T-helper 2 cell treated with Interferon-gamma antibody and Interleukin-4, amounts not matched to agents 5 μg/mL and 100 μg/mL, for 36 hours (primary cell): ENCODE measurements at places on chromosomes 5 and 9.

- peaks cover 4% of the 10 kb centered on the region for H3K4me1 ChIP-seq
- no peak for DNase-seq
- peaks cover 6% of the 10 kb centered on the region for H3K27me3 ChIP-seq
- H3K4me3 ChIP-seq, result no peak overlapping the region
- no peak overlapping the region for H3K27ac ChIP-seq
Observed at GRCh38 chr5:156783092-156783491, 67.0 kb upstream of the PPP1R2B start.

DNA sequence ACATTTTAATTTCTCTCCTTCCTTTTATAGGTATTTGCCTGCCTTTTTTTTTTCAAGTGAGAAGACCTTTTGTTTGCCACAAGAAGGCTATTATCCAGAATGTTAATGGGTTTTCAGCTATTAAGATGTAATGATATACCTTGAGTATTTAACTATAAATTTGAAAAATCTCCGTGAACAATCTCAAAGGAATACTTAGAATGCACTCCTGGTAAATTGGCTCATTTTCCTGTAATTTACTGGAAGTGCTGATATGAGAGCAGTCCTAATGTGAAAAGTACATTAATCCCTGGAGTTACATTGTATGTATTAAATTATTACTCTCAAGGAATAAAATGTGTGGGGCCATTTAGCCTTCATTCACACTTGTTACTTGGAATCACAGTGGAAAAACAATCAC lies 32.4 kb downstream of the AOPEP start:
- H3K27me3 ChIP-seq, result no peaks in the 10 kb centered on the region
- H3K36me3 ChIP-seq, result peaks cover 8% of the 10 kb centered on the region
- H3K4me3 ChIP-seq, result no peak overlapping the region
- DNase-seq, result no peak
- peaks cover 3% of the 10 kb centered on the region for H3K4me1 ChIP-seq

GRCh38 chr5:66333192-66333591 lies 189.1 kb downstream of the SREK1 start:
- H3K4me3 ChIP-seq, result no peak overlapping the region
- no peaks in the 10 kb centered on the region for H3K36me3 ChIP-seq
- H3K27ac ChIP-seq, result no peak overlapping the region
- peaks cover 9% of the 10 kb centered on the region for H3K27me3 ChIP-seq

GRCh38 chr9:113504725-113505590 lies 41.4 kb downstream of the RGS3 start:
- no peak for DNase-seq
- no peak overlapping the region for H3K27ac ChIP-seq
- H3K36me3 ChIP-seq, result no peaks in the 10 kb centered on the region
- H3K4me3 ChIP-seq, result no peak overlapping the region
- peaks cover 8% of the 10 kb centered on the region for H3K4me1 ChIP-seq

- H3K4me3 ChIP-seq, result no peak overlapping the region
- H3K36me3 ChIP-seq, result no peaks in the 10 kb centered on the region
- no peak overlapping the region for H3K27ac ChIP-seq
Observed at GRCh38 chr9:105299190-105299854, 54.9 kb downstream of the SLC44A1 start.

DNA sequence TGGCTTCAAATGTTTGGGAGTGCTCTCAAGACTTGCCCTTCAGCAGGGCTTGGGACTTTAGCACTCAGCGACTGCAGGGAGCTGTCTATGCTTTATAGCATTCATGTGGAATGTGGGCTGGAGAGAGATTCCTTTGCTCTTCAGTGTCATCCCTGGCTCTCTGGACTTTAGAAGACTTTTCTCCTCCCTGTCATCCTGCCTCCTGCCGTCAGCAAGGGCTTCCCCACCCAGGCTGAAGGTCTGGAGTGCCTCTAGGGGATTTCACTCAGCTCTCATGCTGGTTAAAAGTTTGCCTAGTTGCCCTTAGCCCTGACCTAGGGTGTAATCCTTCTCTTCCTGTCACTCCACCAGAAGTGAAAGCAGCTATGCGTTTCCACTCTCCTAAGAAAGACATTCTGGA lies 210.9 kb downstream of the FRMD3 start:
- H3K27ac ChIP-seq, result no peak overlapping the region
- DNase-seq, result no peak
- H3K27me3 ChIP-seq, result no peaks in the 10 kb centered on the region
- H3K4me1 ChIP-seq, result no peaks in the 10 kb centered on the region
- H3K36me3 ChIP-seq, result no peaks in the 10 kb centered on the region

GRCh38 chr5:54663866-54664265 lies 146.3 kb downstream of the SNX18 start:
- peaks cover 7% of the 10 kb centered on the region for H3K36me3 ChIP-seq
- H3K4me1 ChIP-seq, result no peaks in the 10 kb centered on the region
- H3K27me3 ChIP-seq, result no peaks in the 10 kb centered on the region
- no peak overlapping the region for H3K4me3 ChIP-seq

GRCh38 chr9:124399323-124399967 lies 15.8 kb downstream of the PSMB7 start:
- H3K27me3 ChIP-seq, result no peaks in the 10 kb centered on the region
- no peak for DNase-seq

- no peaks in the 10 kb centered on the region for H3K36me3 ChIP-seq
- no peak overlapping the region for H3K4me3 ChIP-seq
- H3K27ac ChIP-seq, result no peak overlapping the region
- H3K27me3 ChIP-seq, result peaks cover 3% of the 10 kb centered on the region
- DNase-seq, result no peak
Observed at GRCh38 chr9:84812847-84813246, 143.3 kb downstream of the NTRK2 start.

DNA sequence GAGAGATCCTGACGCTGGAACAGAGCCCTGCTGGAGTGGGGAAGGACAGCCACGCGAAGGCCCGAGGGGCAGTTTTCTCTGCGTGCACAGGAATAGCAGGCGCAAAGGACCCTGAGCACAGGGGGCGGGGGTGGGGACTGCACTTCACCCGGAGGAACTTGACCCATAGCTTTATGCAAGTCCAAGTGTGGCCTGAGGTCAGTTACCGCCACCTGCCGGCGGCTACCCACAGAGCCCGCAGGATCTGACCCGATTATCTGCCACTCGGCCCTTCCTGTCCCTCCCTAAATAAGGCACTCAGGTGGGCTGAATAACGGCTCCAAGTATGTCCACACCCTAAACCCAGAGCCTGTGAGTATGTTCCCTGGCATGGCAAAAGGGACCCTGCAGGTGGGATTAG lies 65.4 kb upstream of the FCN1 start:
- no peak overlapping the region for H3K27ac ChIP-seq
- DNase-seq, result no peak
- no peaks in the 10 kb centered on the region for H3K36me3 ChIP-seq
- no peaks in the 10 kb centered on the region for H3K4me1 ChIP-seq

GRCh38 chr5:37501152-37501551 lies 122.0 kb downstream of the WDR70 start:
- DNase-seq, result no peak
- no peaks in the 10 kb centered on the region for H3K4me1 ChIP-seq
- no peaks in the 10 kb centered on the region for H3K27me3 ChIP-seq
- H3K36me3 ChIP-seq, result peaks cover 40% of the 10 kb centered on the region
- no peak overlapping the region for H3K4me3 ChIP-seq

GRCh38 chr5:165231821-165232508 lies 1726.5 kb downstream of the MAT2B start:
- H3K4me3 ChIP-seq, result no peak overlapping the region
- no peaks in the 10 kb centered on the region for H3K36me3 ChIP-seq
- H3K27me3 ChIP-seq, result no peaks in the 10 kb centered on the region
- no peaks in the 10 kb centered on the region for H3K4me1 ChIP-seq
- H3K27ac ChIP-seq, result no peak overlapping the region
- no peak for DNase-seq

DNA sequence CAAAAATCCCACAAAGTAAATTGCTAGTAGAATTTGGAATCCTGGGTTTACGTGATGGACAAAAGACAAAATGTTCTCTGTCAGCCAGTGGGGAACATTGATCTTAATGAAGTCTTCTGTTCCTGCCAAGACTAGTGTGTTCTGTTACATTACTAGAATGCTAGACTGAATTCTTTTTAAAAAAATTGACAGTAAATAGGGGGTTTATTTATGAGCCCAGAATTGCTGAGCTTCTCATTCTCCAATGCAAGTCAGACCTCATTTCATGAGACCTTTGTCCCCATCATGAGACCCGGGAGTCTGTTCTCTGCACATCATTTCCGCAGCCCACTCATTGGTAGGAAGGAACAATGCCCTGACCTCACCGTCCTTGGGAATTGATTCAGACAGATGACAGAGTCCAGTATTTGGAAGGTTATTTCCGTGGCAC lies 173.8 kb upstream of the OTULINL start:
- H3K4me3 ChIP-seq, result peak overlapping the region; percentile 45
- DNase-seq, result no peak
- H3K27me3 ChIP-seq, result no peaks in the 10 kb centered on the region
- H3K27ac ChIP-seq, result no peak overlapping the region
- H3K4me1 ChIP-seq, result peaks cover 32% of the 10 kb centered on the region

- H3K27me3 ChIP-seq, result no peaks in the 10 kb centered on the region
- no peak overlapping the region for H3K27ac ChIP-seq
- no peak for DNase-seq
- H3K4me3 ChIP-seq, result no peak overlapping the region
Observed at GRCh38 chr9:96644137-96644536, 11.0 kb downstream of the PRXL2C start.

DNA sequence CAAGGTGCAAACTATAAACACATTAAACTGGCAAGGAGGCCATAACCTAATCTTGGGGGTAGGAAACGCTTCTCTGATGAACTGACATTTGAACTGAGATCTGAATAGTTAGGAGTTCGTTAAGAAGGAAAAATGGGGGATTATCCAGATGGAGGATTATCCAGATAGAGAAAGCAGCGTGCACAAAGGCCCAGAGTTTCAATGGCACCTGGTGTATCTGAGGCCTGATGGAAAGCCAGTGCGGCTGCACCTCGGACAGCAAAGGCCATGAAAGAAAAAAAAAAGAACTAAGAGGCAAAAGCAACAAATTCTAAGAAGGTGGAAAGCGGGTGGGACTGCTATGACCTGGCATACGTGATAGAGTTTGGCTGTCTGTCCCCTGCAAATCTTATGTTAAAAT lies 13.0 kb upstream of the CTNNAL1 start:
- no peaks in the 10 kb centered on the region for H3K27me3 ChIP-seq
- DNase-seq, result no peak
- peaks cover 11% of the 10 kb centered on the region for H3K36me3 ChIP-seq
- H3K4me1 ChIP-seq, result no peaks in the 10 kb centered on the region
- H3K27ac ChIP-seq, result no peak overlapping the region
- no peak overlapping the region for H3K4me3 ChIP-seq

DNA sequence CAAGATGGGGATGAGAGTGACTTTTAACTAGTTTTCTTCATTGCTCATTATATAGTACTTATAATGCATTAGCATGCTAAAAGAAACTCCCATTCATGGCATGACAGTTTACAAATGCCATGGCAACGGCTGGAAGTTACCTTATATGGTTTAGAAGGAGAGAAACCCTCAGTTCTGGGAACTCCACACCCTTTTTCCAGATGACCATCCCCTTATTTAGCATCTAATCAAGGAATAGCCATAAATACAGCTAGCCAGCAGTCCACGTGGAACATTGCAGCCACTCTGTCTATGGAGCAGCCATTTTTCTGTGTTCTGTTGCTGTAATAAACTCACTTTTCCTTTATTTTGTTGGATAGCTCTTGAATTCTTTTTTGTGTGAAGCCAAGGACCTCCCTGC lies 1137.8 kb downstream of the CDH18 start:
- no peaks in the 10 kb centered on the region for H3K27me3 ChIP-seq
- no peak overlapping the region for H3K27ac ChIP-seq
- no peaks in the 10 kb centered on the region for H3K36me3 ChIP-seq
- H3K4me1 ChIP-seq, result no peaks in the 10 kb centered on the region
- DNase-seq, result no peak

- no peak overlapping the region for H3K27ac ChIP-seq
- no peak overlapping the region for H3K4me3 ChIP-seq
- H3K27me3 ChIP-seq, result no peaks in the 10 kb centered on the region
Observed at GRCh38 chr5:62974623-62975022, 396.0 kb downstream of the LRRC70 start.

DNA sequence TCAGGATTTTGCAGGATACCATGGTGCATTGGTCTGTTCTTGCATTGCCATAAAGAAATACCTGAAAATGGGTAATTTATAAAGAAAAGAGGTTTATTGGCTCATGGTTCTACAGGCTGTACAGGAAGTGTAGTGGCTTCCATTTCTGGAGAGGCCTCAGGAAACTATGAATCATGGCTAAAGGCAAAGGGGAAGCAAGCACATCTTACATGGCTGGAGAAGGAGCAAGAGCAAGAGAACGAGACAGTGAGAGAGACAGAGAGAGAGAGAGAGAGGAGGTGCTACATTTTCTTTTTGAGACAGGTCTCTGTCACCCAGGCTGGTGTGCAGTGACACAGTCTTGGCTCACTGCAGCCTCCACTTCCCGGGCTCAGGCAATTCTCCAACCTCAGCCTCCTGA lies 43.9 kb downstream of the P4HA2 start:
- no peak overlapping the region for H3K27ac ChIP-seq
- no peak overlapping the region for H3K4me3 ChIP-seq
- H3K4me1 ChIP-seq, result peaks cover 19% of the 10 kb centered on the region
- H3K36me3 ChIP-seq, result peaks cover 8% of the 10 kb centered on the region
- no peak for DNase-seq
- H3K27me3 ChIP-seq, result no peaks in the 10 kb centered on the region

- DNase-seq, result no peak
- H3K4me3 ChIP-seq, result no peak overlapping the region
- peaks cover 25% of the 10 kb centered on the region for H3K36me3 ChIP-seq
- H3K27me3 ChIP-seq, result no peaks in the 10 kb centered on the region
Observed at GRCh38 chr9:132059361-132059760, 20.3 kb downstream of the MED27 start.

- H3K36me3 ChIP-seq, result no peaks in the 10 kb centered on the region
- H3K27ac ChIP-seq, result no peak overlapping the region
- peaks cover 3% of the 10 kb centered on the region for H3K27me3 ChIP-seq
- no peak for DNase-seq
Observed at GRCh38 chr9:98185021-98185567, 7.3 kb downstream of the CORO2A start.

DNA sequence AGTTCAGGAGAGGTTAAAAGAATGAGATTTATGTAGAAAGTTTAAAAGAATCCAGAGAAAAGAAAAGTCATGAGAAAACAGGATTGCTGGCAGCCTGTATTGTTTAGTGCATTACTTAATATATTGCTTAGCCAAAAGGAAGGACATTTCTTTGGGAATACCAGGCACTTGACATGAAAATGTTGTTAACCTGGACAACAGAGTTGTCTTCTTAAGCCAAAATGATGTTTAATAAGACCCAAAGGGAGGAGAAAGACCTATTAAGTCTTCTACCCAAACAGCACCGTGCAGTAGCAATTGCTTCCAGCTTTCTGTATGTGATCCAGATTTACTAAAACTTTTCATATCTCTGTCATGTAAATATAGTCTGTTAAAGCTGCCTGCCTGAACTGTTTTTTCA lies 74.0 kb upstream of the PRLR start:
- no peak overlapping the region for H3K27ac ChIP-seq
- no peaks in the 10 kb centered on the region for H3K36me3 ChIP-seq
- no peak overlapping the region for H3K4me3 ChIP-seq
- peaks cover 2% of the 10 kb centered on the region for H3K27me3 ChIP-seq
- no peak for DNase-seq

DNA sequence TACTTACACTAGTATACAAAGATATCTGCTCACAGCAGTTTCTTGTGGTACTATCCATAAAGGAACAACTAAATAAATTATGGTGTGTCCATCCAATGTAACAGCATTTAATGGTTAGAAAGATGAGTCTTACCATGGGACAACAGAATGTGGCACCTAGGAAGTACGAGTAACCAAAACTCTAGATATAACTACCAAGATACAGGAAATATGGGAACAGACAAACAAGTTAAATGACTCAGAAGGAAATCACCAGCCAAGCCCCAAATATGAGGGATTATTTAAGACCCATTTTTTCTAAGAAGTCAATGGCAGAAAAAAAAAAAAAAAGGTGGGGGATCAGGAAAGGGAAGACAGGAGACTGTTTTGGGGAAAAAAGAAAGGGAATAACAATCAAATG lies 294.8 kb downstream of the PRELID2 start:
- no peaks in the 10 kb centered on the region for H3K36me3 ChIP-seq
- no peaks in the 10 kb centered on the region for H3K4me1 ChIP-seq
- no peak overlapping the region for H3K27ac ChIP-seq
- no peak for DNase-seq
- H3K27me3 ChIP-seq, result no peaks in the 10 kb centered on the region
- H3K4me3 ChIP-seq, result no peak overlapping the region
